C1 segment of cervical spinal cord (tissue), 14 donors: ENCODE measurements at places on chromosomes 3 and 15.

GRCh38 chr3:105688821-105689220 is 180.0 kb downstream of the CBLB start:
- DNase-seq: no peak

- DNase-seq: no peak
Measured at GRCh38 chr15:70329179-70329578, 231.5 kb upstream of the TLE3 start.

DNA sequence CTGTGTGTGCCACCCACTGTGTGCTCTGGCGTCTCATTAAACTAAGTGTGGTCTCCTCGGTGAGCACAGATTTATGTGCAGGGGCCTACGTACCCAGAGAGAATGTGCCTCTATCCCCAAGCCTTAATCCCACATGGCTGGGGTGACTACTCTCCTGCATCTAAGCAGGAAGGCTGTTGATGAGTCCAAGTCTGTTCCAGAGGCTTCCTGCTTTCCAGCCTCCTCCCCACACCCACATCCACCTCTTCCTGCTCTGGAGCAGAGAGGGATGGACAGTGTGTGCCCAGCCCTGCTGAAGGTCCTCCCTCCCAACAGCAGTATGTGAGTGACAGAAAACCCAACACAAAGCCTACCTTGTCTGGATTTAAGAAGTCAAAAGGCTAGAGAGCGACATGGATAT is 38.8 kb upstream of the BCL2L10 start:
- no peak for DNase-seq

DNA sequence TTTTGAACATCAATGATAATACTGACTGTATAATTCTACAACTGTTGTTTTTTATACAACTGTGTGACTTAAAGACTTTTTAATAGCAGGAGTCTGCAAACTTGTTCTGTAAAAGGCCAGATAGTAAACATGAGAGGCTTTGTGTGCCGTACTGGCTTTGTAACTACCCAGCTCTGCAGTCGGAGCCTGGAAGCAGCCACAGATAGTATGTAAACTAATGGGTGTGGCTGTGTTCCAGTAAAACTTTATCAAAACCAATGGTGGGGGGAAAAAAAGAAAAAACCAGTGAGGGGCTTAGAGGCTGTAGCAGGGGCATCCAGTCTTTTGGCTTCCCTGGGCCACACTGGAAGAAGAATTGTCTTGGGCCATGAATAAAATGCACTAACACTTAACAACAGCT is 11.9 kb downstream of the ASB7 start:
- no peak for DNase-seq

GRCh38 chr3:28677581-28677980 is 329.0 kb upstream of the AZI2 start:
- DNase-seq: no peak

- DNase-seq: no peak
Measured at GRCh38 chr3:66302288-66302687, 81.5 kb downstream of the SLC25A26 start.

DNA sequence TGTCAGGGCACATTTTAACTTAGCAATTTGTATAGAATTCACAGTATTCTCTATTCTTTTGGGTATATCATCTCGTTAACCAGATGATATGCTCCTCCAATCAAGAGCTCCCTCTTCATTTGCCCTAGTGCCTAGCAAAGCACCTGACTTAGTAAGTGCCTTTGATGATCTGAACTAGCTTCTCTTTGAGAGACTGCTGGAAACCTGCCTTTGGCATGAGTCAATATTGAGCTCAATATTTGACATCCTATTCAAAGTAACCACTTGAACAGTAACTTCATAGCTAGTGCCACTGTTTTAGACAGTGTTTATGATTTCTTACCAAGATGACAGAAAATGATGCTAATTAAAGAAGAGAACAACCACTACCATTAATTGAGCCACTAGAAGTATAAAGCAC is 696.3 kb upstream of the UBE2E2 start:
- no peak for DNase-seq

- no peak for DNase-seq
Measured at GRCh38 chr15:45362419-45362818, 15.9 kb downstream of the GATM start.

GRCh38 chr15:62636823-62637573 is 405.5 kb upstream of the TPM1 start:
- DNase-seq: no peak

DNA sequence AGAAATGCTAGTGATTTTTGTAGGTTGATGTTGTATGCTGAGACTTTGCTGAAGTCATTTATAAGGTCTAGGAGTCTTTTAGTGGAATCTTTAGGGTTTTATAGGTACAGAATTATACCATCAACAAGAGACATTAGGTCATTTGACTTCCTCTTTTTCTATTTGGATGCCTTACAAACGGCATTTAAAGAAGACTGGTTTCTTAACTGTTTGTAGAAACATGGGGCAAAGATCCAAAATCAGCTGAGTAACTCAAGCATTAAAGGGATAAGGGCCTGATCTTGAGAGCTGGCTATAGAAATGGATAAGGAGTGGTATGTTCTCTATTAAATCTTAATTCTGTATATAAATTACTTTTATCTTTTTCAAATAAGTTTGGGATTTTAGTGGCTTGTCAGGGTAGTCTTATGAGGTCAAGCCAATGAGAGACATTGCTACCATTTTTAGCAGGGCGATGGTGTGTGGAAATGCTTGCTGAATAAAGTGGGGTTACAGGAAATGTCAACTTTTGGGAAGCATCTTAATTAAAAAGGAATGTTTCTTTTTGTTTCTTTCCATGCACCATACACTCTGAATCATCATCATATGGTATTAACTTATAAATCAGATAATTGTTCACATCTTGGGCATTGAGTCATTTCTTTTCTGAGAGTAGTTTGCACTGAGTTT is 197.7 kb upstream of the GBE1 start:
- no peak for DNase-seq

DNA sequence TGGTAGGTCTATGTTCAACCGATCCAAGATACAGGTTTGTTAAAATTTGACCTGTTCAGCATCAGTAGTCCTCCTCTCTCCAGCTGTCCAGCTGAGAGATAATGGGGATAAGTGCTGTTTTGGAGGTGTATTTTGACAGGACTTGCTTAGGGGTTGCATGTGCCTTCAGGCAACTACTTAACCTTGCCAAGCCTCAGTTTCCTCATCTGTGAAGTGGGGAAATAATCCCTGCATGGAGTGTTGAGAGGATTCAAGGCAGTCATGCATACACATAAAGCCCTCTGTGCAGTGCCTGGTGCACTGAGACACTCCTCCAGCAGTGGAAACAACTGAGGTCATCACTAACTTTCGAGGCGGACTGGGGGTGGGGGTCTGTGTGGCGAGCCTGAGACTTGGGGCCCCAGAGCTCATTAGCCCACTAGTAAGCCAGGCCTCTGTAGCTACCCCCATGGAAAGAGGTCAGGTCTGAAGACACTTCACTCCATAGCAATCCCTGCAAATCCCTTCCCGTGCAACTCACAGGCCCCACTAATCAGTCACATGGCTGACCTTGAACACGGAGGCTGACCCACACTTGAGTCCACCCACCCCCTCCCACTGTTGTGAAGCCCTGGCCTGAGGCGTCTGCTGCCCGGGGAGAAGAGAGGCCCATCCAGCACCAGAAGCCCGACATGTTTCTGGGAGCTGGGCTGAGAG is 25.9 kb upstream of the SLC6A6 start:
- no peak for DNase-seq

- no peak for DNase-seq
Measured at GRCh38 chr3:103693831-103694230, 1259.0 kb downstream of the ZPLD1 start.

- no peak for DNase-seq
Measured at GRCh38 chr3:151218136-151218535, 15.1 kb upstream of the GPR171 start.

DNA sequence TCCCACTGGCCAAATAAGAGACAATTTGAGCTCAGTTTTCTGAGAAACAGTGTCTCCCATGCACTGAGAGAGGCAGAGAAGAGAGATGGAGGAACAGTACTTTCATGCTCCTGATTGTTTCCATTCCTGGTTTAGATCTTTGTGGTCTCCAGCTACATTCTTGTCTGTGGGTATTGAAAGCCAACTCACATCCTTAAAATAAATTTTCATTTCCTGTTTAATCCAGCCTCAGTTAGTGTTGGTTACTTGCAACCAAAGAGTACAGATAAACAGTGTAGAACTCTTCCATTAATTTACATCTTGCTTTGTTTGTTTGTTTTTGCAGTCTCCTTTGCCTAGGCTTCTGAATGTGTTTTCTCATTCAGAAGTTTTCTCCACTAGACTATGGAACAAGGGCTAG is 123.7 kb upstream of the CLSTN2 start:
- no peak for DNase-seq

DNA sequence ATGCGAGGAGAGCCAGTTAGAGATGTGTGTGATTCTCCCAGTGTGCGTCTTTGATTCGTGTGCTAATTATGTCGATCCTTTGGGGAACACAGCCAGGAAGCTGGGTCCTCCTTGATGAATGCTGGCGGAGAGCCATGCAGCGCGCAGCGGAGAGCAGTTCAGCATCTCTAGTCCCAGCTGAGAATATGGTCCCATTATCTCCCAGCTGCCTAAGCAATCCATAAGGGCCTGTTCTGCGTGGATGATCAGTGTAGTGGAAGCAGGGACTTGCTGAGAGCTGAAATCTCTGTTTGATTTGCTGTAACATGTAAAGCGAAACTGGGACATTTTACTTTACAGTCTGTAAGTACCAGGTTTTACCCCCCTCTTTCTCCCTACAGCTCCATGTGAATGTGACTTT is 412.7 kb downstream of the CNTN4 start:
- DNase-seq: peak; percentile 8
